OCI-LY7 (cell line): ENCODE measurements at places on chromosomes 2 and 18. TPM values are rescaled to one million over a fixed set of nuclear protein-coding genes. Genes with fewer than 3 reads are reported as not detected.

The DUSP19 gene
- total RNA-seq: 3.9 and 4.0 TPM in 2 replicates

The CEBPZ gene
- total RNA-seq: 55.1 and 57.2 TPM in 2 replicates

The CCDC178 gene
- not detected in 2 replicates for total RNA-seq

The MTX2 gene
- total RNA-seq: 31.9 and 33.2 TPM in 2 replicates

The RHOB gene
- total RNA-seq: 0.36 TPM in 1 of 2 replicates, not detected in the other

The SDC1 gene
- 0.10 TPM in 1 of 2 replicates, not detected in the other for total RNA-seq

The CDH20 gene
- not detected in 2 replicates for total RNA-seq

The SLC4A5 gene
- 3.4 and 7.0 TPM in 2 replicates for total RNA-seq

The ACTG2 gene
- total RNA-seq: not detected in 2 replicates

The HOXD11 gene
- total RNA-seq: not detected in 2 replicates

The GORASP2 gene
- total RNA-seq: 84.8 and 94.3 TPM in 2 replicates

The SERPINB13 gene
- not detected in 2 replicates for total RNA-seq

The CCDC148 gene
- 0.99 and 2.0 TPM in 2 replicates for total RNA-seq

The IL1B gene
- total RNA-seq: not detected in 2 replicates

The GPD2 gene
- total RNA-seq: 20.2 and 22.9 TPM in 2 replicates

The SANBR gene
- 11.9 and 13.6 TPM in 2 replicates for total RNA-seq

The SPC25 gene
- 50.3 and 53.1 TPM in 2 replicates for total RNA-seq

The KRTCAP3 gene
- total RNA-seq: 6.9 and 8.3 TPM in 2 replicates

The LCT gene
- total RNA-seq: 0.09 and 0.15 TPM in 2 replicates

The VWC2L gene
- not detected in 2 replicates for total RNA-seq

The LRRC30 gene
- total RNA-seq: not detected in 2 replicates

The LYPD1 gene
- 1.4 and 2.0 TPM in 2 replicates for total RNA-seq

The UGT1A10 gene
- not detected in 2 replicates for total RNA-seq

The RIT2 gene
- total RNA-seq: not detected in 2 replicates

The EMILIN1 gene
- 1.6 and 2.2 TPM in 2 replicates for total RNA-seq

The DSG2 gene
- not detected in 2 replicates for total RNA-seq

The TUBB8B gene
- not detected in 2 replicates for total RNA-seq

The ASB18 gene
- total RNA-seq: not detected in 2 replicates

The NXPH2 gene
- total RNA-seq: not detected in 2 replicates

The FSHR gene
- total RNA-seq: not detected in 2 replicates

The SIX3 gene
- not detected in 2 replicates for total RNA-seq

The CCDC74A gene
- total RNA-seq: 27.1 and 40.2 TPM in 2 replicates

The MC5R gene
- total RNA-seq: not detected in 2 replicates

The ZNF638 gene
- total RNA-seq: 114 and 123 TPM in 2 replicates

The ABCG8 gene
- not detected in 2 replicates for total RNA-seq

The ZSWIM2 gene
- not detected in 2 replicates for total RNA-seq

The TMEM198 gene
- 6.1 and 6.6 TPM in 2 replicates for total RNA-seq

The LOXHD1 gene
- total RNA-seq: not detected in 2 replicates

The ANKRD23 gene
- total RNA-seq: 6.7 and 6.9 TPM in 2 replicates

The SULT1C2 gene
- total RNA-seq: not detected in 2 replicates

The EPHA4 gene
- total RNA-seq: 0.23 TPM in 1 of 2 replicates, not detected in the other

The ECEL1 gene
- not detected in 2 replicates for total RNA-seq

The SMYD1 gene
- total RNA-seq: not detected in 2 replicates
